Activated T-helper 9 cell treated with anti-CD3 and anti-CD28 coated beads, Interleukin-2, amount 50 U/mL, for 16 hours (primary cell): ENCODE measurements at places on chromosomes 7 and 10.

- DNase-seq = no peak
Observed at GRCh38 chr7:2261611-2262010, 19.6 kb downstream of the NUDT1 start.

- peak; percentile 51 for DNase-seq
Observed at GRCh38 chr7:17298840-17299482, 509 bp downstream of the AHR start.

DNA sequence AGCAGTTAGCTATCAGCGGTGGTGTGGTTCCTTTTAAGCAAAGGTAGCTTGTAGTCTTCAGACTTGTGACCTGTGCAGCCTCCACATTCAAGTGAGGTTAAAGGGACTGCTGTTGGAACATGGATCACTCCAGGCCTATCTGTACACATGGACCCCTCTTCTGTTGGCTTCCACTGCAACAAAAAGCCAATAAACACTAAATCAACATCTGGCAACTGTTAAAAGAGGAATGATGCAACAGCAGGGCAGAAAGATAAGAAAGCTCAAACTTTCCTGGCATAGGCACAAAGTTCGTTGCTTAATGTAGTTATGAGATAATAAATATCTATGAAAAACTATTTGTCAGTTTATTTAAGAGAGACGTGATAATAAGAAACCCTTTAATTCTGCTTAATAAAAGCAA is 4.0 kb upstream of the MINPP1 start:
- no peak for DNase-seq

DNA sequence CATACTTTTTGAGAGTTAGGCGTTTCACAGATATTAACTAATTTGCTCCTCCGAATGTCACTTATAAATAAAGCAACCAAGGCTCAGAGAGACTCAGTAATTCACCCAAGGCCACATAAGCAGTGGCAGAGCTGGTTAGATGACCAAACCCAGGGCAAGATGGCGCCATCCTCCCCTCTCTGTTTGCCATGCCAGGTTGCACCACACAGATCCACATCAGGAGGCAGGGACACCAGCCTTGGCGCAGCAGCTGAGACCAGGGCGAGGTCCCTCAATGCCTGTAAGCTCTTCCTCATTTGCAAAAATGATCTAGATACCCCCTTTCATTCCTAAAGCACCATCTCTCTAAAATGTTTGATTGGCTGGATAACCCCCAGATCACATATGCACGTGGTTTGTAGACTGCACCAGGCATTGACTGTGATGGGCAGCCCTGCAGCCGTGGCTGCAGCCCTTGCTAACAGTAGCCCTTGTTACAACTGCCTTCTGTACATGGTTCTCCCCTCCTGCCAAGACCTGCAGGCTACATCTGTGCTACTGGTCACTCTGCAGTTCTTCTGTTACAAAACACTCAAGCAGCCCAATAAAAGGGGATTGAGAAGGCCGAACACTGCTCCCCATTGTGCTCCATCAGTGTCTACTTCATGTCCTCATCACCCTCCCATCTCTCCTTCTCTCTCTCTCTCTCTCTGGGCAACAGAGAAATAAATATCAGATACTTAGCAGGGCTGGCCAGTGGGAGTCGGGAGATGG is 298.6 kb downstream of the PRPF18 start:
- DNase-seq = no peak

GRCh38 chr10:85067955-85068354 is 739.6 kb downstream of the CCSER2 start:
- no peak for DNase-seq

DNA sequence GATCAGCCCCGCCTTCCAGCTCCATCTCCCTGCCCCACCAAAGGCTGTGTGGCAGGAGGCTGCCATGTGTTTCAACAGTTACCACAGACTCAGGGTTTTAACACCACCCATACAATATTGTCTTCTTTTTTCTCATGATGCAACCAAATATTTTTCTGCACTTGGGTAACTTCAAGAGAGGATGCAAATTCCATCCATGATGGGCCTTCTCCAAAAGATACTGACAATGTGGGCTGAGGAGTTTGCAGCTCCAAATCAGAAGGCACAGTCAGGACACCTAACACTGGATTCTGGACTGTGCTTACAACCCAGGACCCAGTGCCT is 347.9 kb downstream of the GRID1 start:
- DNase-seq = no peak

DNA sequence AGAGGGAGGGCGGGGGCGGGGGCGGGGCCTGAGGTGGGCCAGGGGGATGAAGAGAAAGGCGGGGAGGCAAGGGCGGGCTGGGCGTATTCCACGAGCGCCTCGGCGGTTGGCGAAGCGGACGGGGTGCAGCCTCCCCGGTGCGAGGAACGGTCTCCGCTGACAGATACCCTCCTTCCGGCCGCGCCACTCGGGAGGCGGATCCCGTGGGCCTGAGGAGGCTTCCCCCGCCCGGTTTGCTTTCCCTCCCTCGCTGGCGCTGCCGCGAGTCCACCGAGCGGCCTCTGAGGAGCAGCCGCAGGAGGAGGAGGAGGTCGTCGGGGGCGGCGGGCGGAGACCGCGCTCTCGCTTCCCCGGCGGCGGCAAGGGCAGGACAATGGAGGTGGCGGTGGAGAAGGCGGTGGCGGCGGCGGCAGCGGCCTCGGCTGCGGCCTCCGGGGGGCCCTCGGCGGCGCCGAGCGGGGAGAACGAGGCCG is at the start of gene TRIM24:
TSS of gene TRIM24 (plus strand) at position 84 of the 473 bp plus-strand sequence. CDS start at position 374, 290 bp downstream.
- no peak for DNase-seq
